Activated CD4-positive, alpha-beta T cell treated with anti-CD3 and anti-CD28 coated beads, Interleukin-2, amount 10 ng/mL, durations not matched to agents 7 days and 5 days (primary cell): ENCODE measurements at places on chromosomes 7 and 10.
A peak's percentile ranks its signal among the peaks of the same experiment; 100 is the strongest.

- no peak for DNase-seq
These were observed 16.8 kb upstream of the CRTAC1 start for GRCh38 chr10:98047009-98047741.

GRCh38 chr7:101820703-101821102, 3.3 kb downstream of the CUX1 start:
- no peak for DNase-seq

DNA sequence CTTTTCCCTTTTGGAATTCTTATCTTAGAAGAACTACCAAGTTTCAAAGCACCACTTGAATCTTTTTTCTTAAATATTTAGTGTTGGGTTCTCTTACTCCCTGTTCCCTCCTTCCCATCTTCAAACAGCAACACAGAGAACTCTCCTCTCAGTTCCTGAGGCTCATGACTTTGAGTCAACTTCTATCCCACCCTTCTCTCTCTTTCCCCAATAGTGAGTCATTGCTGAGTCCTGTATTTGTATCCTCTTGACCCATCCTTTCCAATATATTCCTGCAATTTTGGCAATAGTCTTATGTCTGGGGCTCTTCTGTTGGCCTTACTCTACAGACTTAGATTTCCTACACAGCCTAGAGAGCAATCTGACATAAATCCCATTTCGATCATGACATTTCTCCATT, 20.8 kb upstream of the JCAD start:
- DNase-seq: no peak

GRCh38 chr10:58266826-58267712, 625 bp downstream of the IPMK start:
- DNase-seq: peak; percentile 52

DNA sequence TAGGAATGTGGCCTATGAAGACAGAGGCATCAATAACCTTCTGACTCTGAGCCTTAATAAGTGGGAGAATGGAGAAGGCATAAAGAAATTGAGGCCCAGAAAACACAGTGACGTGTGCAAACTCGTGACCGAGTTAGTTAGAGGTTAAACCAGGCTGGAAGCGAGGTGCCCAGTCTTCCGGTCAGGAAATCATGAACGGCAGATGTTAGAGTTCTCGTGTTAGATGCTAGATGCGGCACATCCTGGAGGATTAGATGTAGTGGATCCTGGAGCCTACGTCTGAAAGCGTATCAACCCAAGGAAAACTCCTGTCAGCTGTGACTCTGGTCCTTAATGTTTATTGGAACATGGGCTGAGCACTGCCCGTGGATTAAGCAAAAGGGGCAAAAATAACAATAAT, 275.9 kb downstream of the TCF7L2 start:
- no peak for DNase-seq

GRCh38 chr10:68871731-68872342, 29.3 kb upstream of the DDX50 start:
- no peak for DNase-seq

DNA sequence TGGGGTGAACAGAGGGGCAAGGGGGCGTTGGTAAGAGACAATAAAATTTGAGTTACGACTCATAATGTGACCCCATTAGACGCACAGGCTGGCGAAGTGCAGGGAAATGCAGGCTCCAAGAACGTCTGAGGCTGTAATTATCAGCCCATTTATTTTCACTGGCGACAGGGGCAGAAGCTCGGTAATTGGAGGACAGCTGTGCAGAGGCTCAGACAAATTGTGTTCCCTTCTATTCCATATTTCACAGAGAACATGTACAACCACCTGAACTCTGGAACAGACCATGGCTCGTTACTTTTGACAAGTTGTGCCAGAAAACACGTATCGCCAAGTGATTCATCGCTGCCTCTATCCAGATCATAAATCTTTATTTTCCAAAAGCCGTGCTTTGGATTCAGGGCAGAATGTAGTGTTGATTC, 137.3 kb upstream of the FRMD4A start:
- DNase-seq: no peak

DNA sequence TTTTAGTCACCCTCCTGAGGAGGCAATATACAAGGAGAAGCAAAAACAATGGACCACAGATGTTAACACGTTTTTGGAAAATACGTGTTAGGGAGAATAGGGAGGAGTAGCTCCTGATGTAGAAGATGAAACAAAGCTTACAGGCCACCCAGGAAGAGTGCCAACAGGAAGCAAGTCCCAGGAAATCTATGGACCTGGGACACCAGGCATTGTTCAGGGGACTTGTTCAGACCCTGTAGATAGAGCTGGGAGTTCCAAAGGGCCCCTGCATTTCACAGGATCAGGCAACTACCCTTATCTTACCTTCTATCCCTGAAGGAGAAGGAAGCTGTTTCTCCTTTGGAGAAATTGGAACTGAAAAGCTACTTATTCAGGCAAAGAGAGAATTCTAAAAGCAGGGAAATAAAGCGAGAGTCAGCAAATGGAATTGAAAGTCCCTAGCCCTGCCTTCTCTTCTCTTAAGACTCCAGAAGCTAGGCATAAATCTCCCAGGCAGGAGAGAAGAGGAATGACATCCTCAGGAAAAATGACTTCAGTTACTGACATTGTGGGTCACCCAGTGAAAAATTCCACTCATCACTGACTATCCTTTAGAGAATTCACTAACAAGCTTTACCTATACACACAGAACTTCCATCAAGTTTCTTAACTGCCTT, 77.7 kb upstream of the FAM3C start:
- no peak for DNase-seq

- no peak for DNase-seq
These were observed 740 bp downstream of the GALNT11 start for GRCh38 chr7:152025937-152026890.

- peak; percentile 45 for DNase-seq
These were observed 666 bp upstream of the MAP3K8 start for GRCh38 chr10:30433306-30433729.

DNA sequence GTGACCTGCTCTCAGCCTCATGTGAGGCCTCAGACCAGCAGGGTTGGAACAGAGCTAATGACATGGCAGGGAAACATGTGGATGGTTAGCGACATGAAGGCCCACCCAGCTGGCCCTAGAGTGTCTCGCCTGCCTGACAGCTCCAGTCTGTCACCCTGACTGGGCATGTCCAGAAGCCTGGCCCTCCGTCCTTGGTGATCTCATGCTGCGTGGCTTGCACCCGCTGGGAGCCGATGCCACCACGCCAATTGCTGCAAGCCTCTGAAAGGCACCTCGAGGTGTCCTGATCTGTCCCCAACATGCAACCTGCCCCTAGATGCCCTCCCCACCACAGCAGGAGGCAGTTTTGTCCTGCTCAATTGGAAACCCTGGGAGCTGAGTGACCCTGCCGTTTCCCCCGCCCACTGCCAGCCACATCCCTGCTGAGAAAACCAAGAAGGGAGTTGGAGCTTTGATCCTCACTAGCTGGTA, 27.8 kb upstream of the RET start:
- no peak for DNase-seq
